Left lobe of liver (tissue), 2 donors: ENCODE measurements at places on chromosomes 2 and 18. TPM values are rescaled to one million over a fixed set of nuclear protein-coding genes. Genes with fewer than 3 reads are reported as not detected.

- DNase-seq: no peak
These were observed 19.6 kb upstream of the REL start for GRCh38 chr2:60861736-60862135.

DNA sequence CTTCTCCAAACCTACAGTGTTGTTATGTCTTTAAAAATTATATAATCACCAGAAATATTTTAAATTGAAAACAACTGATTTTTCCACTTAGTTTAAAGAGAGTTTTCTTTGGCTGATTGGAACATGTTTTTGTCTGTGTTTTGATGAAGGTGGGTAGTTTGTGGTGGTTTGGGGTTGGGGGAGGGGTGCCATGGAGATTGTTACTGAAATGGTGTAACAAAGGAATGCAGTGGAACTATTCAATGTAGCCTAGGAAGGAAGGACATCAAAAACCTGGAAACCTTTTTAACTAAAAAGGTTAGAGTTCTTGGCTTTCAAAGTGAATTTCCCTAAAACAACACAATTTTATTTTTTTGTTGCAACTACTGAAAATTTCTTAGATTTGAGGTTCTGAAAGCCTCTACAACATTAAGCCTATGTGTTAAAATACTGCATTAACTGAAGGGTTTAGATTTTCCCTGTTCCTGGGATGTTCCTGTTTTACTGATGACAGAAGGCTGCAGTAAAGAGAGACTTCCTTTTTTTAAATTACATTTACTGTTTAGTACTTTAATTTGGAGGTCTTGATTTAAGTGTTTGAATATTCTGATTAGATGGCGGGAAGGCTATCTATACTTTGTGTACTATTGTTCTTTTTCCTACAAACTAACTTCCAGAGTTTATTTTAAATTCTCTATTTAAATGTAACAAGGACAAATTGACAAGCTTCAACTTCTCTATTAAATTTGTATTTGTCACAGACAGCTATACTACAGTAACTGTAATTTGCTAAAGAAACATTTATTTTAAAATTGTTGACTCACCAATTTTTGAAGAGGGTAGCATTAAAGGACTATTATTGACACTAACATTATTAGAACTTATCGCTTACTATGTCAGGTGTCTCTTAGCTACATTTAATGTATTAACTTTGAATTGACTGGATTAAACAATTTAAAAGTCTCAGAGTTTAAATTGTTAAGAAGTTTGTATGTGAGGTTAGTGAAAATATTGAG, 87.7 kb downstream of the LIMS1 start:
- no peak for DNase-seq

DNA sequence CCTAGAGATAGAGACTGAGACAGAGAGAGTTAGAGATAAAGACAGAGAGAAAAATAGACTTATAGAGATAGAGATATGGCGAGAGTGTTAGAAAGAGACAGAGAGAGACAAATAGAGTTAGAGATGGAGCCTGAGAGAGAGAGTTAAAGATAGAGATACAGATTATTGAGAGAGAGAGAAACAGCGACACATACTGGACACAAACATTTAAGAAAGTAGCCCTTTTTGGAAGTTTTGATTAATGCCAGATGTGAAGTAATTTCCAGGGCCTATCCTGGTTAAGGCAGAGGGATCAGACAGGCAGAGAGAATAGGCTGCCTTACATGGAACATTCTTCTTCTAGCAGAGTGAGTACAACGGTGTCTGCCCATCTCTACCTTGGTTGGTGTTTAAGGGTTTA, 311.6 kb upstream of the CDH7 start:
- DNase-seq: no peak

DNA sequence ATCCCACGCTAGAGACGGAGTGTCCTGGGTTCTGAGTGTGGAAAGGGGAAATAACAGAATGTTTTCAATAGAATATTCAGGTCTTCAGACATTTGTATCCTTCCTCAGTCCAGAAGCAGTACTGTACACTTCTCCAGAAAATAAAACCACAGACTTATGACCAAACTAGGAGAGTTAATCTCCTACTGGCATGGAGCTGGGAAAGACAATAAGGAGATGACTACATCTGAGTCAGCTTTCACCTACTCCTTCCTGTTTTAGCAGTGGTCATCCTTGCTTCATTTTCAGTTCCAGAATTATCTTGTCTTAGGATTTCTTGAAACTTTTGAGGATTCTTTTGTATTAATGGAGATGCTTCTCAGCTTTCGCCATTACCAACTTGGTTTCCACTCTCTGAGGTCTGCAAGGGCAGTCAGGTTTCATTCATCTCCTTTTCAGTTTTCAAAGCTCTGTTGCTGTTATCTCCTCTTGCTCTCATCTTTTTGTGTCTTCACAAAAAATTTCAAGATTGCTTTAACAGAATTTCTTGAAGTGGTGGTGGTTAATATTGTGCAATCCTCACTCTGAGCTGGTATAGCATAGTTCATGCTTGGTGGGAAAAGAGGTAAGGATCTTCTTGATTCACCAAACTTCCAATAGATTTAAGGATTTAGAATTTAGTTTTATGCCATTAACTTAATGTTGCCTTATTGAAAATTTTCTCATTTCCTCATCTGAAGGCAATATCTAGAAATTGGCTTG, 23.7 kb upstream of the NR4A2 start:
- no peak for DNase-seq

DNA sequence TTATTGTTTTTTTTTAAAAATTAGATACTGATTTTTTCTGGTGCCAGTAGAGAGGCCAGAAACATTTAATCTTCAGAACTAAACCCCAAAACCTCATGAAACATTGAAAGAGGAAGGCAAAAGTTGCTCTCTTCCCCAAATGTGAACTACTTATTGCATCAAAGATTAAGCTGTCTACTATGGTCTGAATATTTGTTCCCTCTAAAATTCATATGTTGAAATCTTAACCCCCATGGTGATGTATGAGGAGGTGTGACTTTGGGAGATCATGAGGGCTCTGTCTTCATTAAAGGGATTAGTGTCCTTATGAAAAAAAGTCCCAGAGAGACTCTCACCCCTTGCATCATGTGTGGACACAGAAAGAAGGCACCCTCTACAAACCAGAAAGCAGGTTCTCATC, 28.2 kb upstream of the SLC8A1 start:
- no peak for DNase-seq

GRCh38 chr2:217162533-217162932, 302.7 kb upstream of the TNP1 start:
- DNase-seq: no peak

DNA sequence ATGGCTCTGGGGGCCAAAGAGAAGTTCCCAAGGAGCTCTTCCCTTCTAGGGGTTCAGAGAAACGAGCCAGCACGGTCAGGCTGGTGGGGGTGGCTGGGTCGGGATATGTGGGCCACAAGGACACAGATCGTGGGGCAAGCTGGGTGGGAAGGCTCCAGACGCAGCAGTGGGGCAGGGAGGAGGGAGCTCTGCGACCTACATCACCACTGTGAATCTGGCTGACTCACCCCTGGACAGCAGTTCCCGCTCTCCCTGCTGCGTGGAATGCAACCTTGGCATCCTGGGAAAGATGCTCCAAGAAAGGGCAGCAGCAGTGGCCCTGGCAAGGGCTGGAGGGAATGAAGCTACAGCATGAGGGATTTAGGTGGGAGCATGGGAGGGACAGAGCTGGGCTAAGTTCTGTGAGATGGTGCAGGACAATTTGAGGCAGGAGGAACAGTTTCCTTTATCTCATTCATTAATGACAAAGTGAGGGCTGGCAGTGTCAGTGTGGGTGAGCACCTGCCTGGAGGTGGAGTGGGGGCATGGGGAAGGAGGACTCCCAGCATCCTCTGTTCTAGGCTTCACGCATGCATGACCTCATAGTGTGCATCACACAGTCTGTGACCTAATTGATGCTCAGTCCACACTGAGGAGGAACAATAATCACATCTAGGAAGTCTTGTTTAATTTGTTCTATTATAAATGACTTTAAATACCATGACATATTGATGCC, 25.0 kb downstream of the CELF4 start:
- no peak for DNase-seq

DNA sequence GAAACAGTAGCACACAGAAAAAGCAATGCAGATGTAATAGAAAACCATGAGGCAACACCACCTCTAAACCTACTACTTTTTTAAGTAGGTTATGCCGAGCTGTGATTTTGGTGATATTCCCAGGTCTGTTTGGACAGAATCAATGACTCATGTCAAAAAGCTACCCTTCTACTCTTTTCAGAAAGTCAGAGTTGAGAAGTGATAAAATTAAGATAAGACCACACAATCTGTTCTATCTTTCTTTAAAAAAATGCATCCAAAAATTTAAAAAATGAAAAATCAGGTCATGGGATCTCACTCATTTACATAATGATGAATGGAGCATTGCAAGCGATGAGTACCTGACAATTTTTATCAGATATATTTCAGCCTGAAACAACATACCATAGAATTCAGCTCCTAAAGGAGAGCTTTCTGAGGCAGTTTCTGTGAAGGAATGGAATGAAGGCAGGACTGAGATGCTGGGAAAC, 826.3 kb downstream of the BCL11A start:
- no peak for DNase-seq

DNA sequence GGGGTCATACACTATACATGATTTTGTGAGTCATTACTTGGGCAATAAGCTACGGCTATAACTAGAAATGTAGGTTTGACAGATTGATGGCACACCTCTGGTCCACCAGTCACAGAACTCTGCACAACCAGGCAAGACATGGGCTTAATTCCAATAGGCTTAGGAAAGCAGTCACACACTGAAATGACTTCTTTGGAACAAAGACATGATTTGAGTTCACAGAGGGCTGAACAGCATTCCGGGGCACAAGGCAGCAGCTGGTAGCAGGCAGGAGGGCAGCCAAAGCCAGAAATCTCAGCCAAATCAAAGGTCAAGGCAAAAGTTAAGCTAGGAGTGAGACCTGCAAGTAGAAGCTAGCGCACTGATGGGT, 27.4 kb downstream of the FABP1 start:
- peak; percentile 76 for DNase-seq

DNA sequence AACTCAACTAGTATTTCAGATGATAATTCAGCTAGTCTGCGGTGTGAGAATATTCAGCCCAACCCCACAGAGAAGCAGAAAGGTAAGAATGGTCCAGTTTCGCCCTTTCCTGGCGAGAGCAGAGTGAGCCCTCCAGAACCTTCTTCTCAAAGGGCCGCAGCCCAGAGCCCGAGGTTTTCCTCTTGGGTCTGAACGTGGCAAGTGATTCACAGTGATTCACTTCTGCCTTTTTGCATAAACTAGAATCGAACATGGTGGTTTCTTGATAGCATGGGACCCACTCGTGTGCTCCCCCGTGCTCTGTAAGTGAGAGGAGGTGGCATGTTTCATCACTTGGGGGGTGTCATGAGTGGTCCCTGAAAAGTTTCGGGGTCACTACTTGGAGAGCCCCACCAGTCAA, 24.2 kb downstream of the TRAF3IP1 start:
- no peak for DNase-seq

GRCh38 chr18:58993260-58993659, 128.6 kb downstream of the ZNF532 start:
- DNase-seq: no peak

DNA sequence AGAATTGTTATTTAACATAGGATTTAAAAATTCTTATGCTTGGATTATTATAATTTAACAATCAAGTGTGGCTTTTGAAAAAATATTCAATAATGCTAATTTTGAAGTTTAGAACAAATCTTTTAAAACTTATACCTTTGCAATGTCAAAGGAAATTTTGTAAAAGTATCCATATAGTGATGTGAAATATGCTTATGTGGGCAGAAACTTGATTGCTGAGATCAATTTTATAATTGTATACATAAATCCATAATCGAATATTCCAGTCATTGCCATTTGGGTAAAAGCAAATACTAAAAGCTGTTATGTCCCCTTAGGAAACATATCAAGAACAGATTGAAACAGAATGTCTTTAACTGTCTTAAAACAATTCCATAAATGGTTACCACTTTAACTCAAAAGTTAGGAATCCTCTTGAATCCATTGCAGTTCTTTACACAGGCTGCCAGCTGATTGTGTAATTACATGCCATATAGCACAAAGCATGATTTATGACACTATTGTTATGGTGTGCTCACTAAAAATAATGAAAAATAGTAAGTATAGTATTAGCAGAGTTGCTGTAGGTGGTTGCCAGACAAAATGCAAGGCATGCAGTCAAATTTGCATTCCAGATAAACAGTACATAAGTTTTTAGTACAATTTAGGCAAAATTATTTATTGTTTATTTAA, 24.2 kb downstream of the PLCL1 start:
- no peak for DNase-seq

- DNase-seq: no peak
These were observed 262.2 kb downstream of the ASXL3 start for GRCh38 chr18:33840212-33840593.

GRCh38 chr18:77304268-77304667, 54.6 kb downstream of the GALR1 start:
- DNase-seq: no peak

DNA sequence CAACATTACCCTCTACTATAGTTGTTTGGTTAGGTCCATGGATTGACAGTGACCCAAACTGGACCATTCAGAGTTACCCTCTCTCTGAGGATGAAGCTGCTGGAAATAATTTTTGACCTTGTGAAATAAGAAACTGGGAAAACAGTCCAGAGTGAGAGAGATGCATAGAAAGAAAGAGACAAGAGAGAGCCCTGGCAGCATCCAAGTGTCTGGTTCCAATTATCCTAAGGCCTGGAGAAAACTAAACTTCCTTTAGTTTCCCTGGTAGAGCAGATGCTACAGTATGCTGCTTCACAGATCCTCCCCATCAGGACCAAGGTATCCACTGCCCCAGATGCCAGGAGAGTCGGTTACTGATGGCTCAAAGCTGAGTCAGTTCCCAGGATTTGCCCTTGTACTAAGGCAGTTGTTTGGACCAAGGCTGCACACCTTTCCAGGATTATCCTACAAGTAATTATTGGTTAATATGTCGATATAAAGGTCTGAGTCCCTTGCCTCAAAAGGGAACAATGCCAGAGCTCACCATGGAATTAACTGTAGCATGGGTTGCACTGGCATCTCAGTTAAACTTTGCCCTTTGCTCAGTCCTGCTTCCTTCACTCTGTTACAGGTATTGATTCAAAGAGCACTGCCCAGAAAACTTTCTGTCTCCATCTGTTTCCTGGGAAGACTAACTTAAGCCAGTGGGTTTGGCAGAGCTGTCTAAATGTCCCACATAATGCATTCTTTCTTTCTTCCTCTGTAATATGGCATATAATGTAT, 14.6 kb upstream of the CHN1 start:
- DNase-seq: no peak

DNA sequence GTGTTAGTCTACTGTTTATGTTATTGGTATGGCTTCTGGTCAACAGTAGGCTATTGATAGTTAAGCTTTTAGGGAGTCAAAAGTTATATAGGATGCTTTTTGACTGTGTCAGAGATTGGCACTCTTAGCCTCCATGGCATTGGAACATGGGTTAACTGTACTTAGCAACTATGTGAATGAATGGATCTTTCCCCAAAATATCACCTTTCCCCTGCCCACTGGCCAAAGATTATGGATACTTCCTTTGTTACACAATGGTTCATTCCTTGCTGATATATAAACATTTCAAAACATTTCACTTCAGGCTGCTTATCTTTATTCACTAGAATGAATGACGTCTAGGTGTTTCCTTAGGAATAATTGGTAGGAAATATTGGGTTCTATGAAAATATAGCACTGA, 62.1 kb upstream of the DOCK10 start:
- DNase-seq: no peak

- DNase-seq: no peak
These were observed 6.0 kb upstream of the PDCL3 start for GRCh38 chr2:100556746-100557145.

IL37 gene
- not detected for total RNA-seq

VIT gene
- not detected for total RNA-seq

CROCC2 gene
- total RNA-seq: 0.05 TPM

LINC00305 gene
- not detected for total RNA-seq

ERCC3 gene
- 15.1 TPM for total RNA-seq

GCKR gene
- 142 TPM for total RNA-seq

LYG2 gene
- total RNA-seq: not detected

PTRHD1 gene
- total RNA-seq: 13.4 TPM
